Karpas-422 (cell line): ENCODE measurements at places on chromosomes 1 and 21. TPM values are rescaled to one million over a fixed set of nuclear protein-coding genes. Genes with fewer than 3 reads are reported as not detected.

DNA sequence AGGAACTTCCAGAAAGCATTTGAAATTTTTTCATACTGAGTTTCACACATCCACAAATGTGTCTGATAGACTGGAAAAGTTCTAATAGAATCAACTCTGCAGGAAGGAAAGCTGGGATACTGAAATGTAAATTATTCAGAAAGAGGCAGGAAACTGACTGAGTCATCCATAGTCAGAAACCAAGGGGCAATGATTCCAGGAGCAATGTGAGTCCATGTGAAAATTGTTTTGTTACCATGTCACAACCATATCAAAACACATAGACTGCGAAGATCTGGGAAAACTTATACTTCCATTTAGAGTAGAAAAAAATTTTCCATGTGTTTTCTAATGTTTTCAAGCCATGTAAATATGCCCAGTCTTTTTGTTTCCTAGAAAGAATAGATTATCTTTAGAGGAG is 142.3 kb upstream of the TMPRSS15 start:
- H3K4me1 ChIP-seq: no peaks in the 10 kb centered on the region
- H3K27me3 ChIP-seq: no peaks in the 10 kb centered on the region
- DNase-seq: no peak
- H3K36me3 ChIP-seq: no peaks in the 10 kb centered on the region
- H3K4me3 ChIP-seq: no peak overlapping the region

DNA sequence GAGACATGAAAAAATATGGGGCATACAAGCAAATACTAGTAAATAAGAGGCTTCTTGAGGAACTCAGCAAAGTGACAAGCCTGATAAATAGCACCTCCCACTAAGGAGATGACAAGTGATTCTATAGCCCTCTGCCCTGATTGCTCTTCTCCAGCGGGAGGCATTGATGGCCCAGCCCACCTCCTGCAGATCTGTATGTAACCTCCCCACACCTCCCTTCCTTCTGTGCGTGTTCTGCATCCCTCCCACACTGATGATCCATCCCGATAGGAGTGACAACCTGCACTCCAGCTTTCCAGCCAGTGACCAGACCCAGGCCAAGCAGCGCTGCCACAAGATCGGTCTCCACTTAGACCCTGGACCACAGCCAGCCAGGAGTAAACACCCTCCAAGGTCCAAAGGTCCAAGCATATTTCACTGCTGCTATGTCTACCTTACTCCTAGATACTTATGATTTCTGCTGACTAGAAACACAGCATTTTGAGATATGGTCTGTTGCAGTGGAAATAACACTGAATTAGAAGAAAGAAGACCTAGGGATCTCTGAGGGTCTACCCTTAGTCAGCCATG is 176.1 kb downstream of the BRINP2 start:
- H3K4me1 ChIP-seq: no peaks in the 10 kb centered on the region
- H3K27me3 ChIP-seq: no peaks in the 10 kb centered on the region
- H3K27ac ChIP-seq: no peak overlapping the region
- no peaks in the 10 kb centered on the region for H3K36me3 ChIP-seq
- DNase-seq: no peak

GRCh38 chr1:151324390-151324930 is 2.8 kb downstream of the PI4KB start:
- H3K36me3 ChIP-seq: 0 out of 2 replicates have a peak, but pooled peaks cover 4% of the 10 kb centered on the region
- H3K27me3 ChIP-seq: no peaks in the 10 kb centered on the region
- H3K27ac ChIP-seq: no peak overlapping the region
- H3K4me3 ChIP-seq: no peak overlapping the region

The EDN2 gene
- total RNA-seq: not detected in 2 replicates

The NPHS2 gene
- not detected in 2 replicates for total RNA-seq

The NGF gene
- total RNA-seq: not detected in 2 replicates

- H3K27me3 ChIP-seq: no peaks in the 10 kb centered on the region
- H3K36me3 ChIP-seq: no peaks in the 10 kb centered on the region
- no peak for DNase-seq
- no peak overlapping the region for H3K27ac ChIP-seq
- peaks cover 22% of the 10 kb centered on the region for H3K4me1 ChIP-seq
Measured at GRCh38 chr1:74681449-74681848, 7.9 kb upstream of the ERICH3 start.

The DYNLT5 gene
- not detected in 2 replicates for total RNA-seq

The TNFRSF4 gene
- not detected in 2 replicates for total RNA-seq

DNA sequence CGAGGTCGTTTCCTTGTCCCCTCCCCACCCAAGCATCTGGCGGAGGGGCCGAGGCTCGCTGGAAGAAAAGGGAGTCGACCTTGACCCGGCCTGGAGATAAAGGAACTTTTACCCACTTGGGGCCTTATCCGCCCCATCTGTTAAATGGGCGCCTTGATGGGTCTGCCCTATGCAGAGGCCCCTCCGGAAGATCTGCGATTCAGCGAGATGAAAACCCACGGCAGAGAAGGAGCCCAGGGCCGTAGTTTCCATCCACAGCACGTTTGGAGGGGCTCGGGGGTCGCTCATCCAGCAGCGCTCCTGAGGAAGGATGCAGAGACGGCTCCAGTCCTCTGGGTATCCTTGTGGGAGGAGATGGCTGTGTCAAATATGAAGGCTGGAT is 518 bp downstream of the NCMAP start:
- H3K27me3 ChIP-seq: no peaks in the 10 kb centered on the region
- no peak for DNase-seq
- H3K4me3 ChIP-seq: no peak overlapping the region
- no peaks in the 10 kb centered on the region for H3K36me3 ChIP-seq

The CNIH4 gene
- 23.9 and 49.1 TPM in 2 replicates for total RNA-seq

DNA sequence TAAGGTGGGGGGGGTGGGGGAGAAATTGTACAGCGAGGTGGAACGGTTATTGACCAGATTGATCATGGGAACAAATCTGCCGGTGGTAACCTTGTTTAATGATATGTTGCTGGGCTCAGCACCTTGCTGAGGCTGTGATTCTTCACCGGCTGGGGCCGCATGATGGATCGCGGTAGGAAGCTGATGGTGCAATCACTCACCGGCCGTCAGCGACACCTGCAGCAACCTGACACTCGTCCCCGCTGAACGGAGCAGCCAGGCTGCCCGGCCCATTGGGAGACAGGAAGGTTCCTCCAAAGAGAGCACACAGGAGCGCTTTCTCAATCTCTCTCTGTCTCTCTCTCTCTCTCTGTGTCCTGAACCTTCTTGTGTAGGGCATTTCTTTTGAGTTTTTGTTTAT is 128.5 kb upstream of the RRP15 start:
- no peaks in the 10 kb centered on the region; the same call in 1 of the 2 replicates for H3K4me1 ChIP-seq
- H3K36me3 ChIP-seq: no peaks in the 10 kb centered on the region
- no peak overlapping the region for H3K4me3 ChIP-seq
- DNase-seq: no peak

GRCh38 chr1:8047112-8047511 is 21.0 kb upstream of the ERRFI1 start:
- H3K27ac ChIP-seq: no peak overlapping the region
- DNase-seq: no peak
- no peaks in the 10 kb centered on the region for H3K4me1 ChIP-seq
- no peaks in the 10 kb centered on the region for H3K36me3 ChIP-seq

- H3K36me3 ChIP-seq: no peaks in the 10 kb centered on the region
- DNase-seq: no peak
- peaks cover 6% of the 10 kb centered on the region; the same call in 1 of the 2 replicates for H3K27me3 ChIP-seq
- H3K27ac ChIP-seq: no peak overlapping the region
- H3K4me3 ChIP-seq: no peak overlapping the region
Measured at GRCh38 chr1:181139631-181140061, 51.1 kb downstream of the IER5 start.

- H3K27me3 ChIP-seq: no peaks in the 10 kb centered on the region
- H3K4me1 ChIP-seq: no peaks in the 10 kb centered on the region
- H3K27ac ChIP-seq: no peak overlapping the region
- DNase-seq: no peak
- H3K36me3 ChIP-seq: no peaks in the 10 kb centered on the region
Measured at GRCh38 chr1:184112176-184112948, 60.8 kb downstream of the TSEN15 start.

- no peak for DNase-seq
- no peaks in the 10 kb centered on the region for H3K27me3 ChIP-seq
- no peaks in the 10 kb centered on the region for H3K4me1 ChIP-seq
- no peaks in the 10 kb centered on the region for H3K36me3 ChIP-seq
- H3K27ac ChIP-seq: no peak overlapping the region
Measured at GRCh38 chr1:97545446-97545845, 375.4 kb downstream of the DPYD start.

- no peaks in the 10 kb centered on the region for H3K4me1 ChIP-seq
- no peaks in the 10 kb centered on the region for H3K27me3 ChIP-seq
- no peaks in the 10 kb centered on the region for H3K36me3 ChIP-seq
Measured at GRCh38 chr1:7582460-7582972, 188.6 kb upstream of the VAMP3 start.

The OR2T35 gene
- total RNA-seq: not detected in 2 replicates

- peaks cover 4% of the 10 kb centered on the region; the same call in 1 of the 2 replicates for H3K36me3 ChIP-seq
- H3K4me1 ChIP-seq: no peaks in the 10 kb centered on the region
- H3K27me3 ChIP-seq: no peaks in the 10 kb centered on the region
- H3K27ac ChIP-seq: no peak overlapping the region
Measured at GRCh38 chr21:43909741-43910400, 44.8 kb downstream of the AGPAT3 start.

The DNAJC28 gene
- total RNA-seq: 0.22 and 0.25 TPM in 2 replicates

DNA sequence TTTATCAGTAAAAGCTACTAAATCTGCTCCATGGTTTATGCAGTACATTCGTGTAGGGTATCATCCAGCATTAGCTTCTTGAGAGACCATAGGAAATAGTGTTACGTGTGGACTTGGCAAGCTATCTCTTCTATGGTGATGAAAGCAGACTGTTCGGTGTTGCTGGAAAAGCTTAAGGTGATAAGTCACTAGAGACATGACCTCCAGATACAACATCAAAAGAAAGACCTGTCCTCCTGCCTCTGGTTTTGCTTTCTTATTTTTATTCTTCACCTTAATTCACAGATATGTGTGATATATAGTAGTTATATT is 53.5 kb upstream of the S1PR1 start:
- H3K27me3 ChIP-seq: no peaks in the 10 kb centered on the region
- H3K4me3 ChIP-seq: no peak overlapping the region
- DNase-seq: no peak
- no peaks in the 10 kb centered on the region for H3K36me3 ChIP-seq
- H3K4me1 ChIP-seq: no peaks in the 10 kb centered on the region

DNA sequence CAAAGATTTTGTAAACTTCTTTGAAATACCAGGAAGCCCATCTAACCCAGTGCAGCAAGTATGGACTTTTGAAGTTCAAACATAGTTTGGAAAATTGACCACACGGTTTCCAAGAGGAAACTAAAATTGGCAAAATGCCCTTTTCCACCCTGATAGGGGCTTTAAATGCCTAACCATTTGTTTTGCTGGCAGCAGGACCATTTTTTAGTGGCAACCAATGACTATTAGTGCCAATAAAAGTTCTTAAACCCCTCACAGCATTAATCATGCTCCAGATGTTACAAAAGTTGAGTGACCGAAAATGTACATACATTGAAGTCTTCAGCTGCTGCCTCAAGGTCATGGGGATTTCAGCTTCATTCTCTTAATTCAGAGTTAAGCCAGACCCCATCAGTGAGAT is 46.4 kb upstream of the ENAH start:
- H3K4me1 ChIP-seq: no peaks in the 10 kb centered on the region
- H3K27me3 ChIP-seq: no peaks in the 10 kb centered on the region
- no peak overlapping the region for H3K4me3 ChIP-seq
- H3K36me3 ChIP-seq: no peaks in the 10 kb centered on the region

GRCh38 chr1:5659606-5660005 is 332.6 kb downstream of the NPHP4 start:
- no peaks in the 10 kb centered on the region for H3K27me3 ChIP-seq
- H3K27ac ChIP-seq: no peak overlapping the region
- no peaks in the 10 kb centered on the region for H3K4me1 ChIP-seq
- DNase-seq: peak; percentile 10
- no peaks in the 10 kb centered on the region for H3K36me3 ChIP-seq

GRCh38 chr1:36366091-36366661 is 19.5 kb downstream of the STK40 start:
- H3K27me3 ChIP-seq: no peaks in the 10 kb centered on the region
- H3K27ac ChIP-seq: no peak overlapping the region
- peaks cover 4% of the 10 kb centered on the region; the same call in 1 of the 2 replicates for H3K36me3 ChIP-seq
- no peak for DNase-seq
- peaks cover 8% of the 10 kb centered on the region for H3K4me1 ChIP-seq

GRCh38 chr1:88897070-88897730 is 5.8 kb upstream of the GTF2B start:
- no peaks in the 10 kb centered on the region for H3K27me3 ChIP-seq
- no peak overlapping the region for H3K4me3 ChIP-seq
- H3K4me1 ChIP-seq: peaks cover 1% of the 10 kb centered on the region
- no peaks in the 10 kb centered on the region for H3K36me3 ChIP-seq
- DNase-seq: no peak
- no peak overlapping the region for H3K27ac ChIP-seq

The S100B gene
- total RNA-seq: not detected in 2 replicates

DNA sequence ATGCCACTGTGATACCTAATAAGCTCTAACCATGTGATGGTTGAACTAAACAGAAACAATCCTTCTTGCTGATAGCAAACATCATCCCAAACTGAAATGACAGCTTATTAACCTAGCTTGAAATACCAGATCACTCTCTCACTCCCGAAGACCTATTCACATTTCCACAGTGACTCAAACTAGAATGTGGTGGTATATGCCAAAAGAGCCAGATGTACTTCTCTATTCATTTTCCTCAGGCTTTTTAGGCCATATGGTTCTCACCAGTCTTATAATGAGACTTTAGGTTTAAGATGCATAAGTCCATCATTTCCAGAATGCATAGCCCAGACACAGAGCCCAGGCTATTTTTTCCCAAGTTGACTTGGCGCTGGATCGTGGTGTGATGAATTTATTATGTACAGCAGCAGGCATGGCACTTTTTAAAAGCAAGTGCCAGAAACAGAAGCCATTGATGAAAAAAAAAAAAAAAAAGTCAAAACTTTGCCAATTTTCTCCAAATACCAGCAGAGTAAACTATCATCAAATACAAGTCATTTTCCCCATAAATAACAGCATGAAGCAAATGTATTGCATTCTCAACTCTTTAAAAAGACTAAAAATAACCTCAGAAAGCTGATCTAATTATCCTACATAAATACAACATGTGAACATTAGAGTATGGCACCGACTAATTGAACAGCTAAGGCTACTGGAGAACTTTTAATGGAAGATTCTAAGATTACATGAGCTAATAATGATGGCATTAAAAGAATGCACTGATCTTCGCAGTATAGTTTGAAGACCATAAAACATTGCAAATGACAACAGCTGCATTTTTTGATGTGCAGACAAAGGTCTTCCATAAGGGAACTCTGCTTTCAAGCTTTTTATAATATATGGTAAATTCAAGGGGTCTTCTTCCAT is 365.4 kb downstream of the LRRIQ3 start:
- H3K4me3 ChIP-seq: no peak overlapping the region
- no peak for DNase-seq
- H3K27ac ChIP-seq: no peak overlapping the region

GRCh38 chr1:77322061-77322900 is 40.5 kb downstream of the AK5 start:
- no peaks in the 10 kb centered on the region for H3K4me1 ChIP-seq
- H3K27ac ChIP-seq: no peak overlapping the region
- no peak for DNase-seq
- H3K27me3 ChIP-seq: 0 out of 2 replicates have a peak, but pooled peaks cover 3% of the 10 kb centered on the region
- no peak overlapping the region for H3K4me3 ChIP-seq

- no peak for DNase-seq
- H3K4me3 ChIP-seq: no peak overlapping the region
- no peak overlapping the region for H3K27ac ChIP-seq
- H3K36me3 ChIP-seq: no peaks in the 10 kb centered on the region
- no peaks in the 10 kb centered on the region for H3K4me1 ChIP-seq
Measured at GRCh38 chr1:169565335-169566271, 20.7 kb downstream of the F5 start.

The RIPPLY3 gene
- total RNA-seq: not detected in 2 replicates

The SLFNL1 gene
- 0.89 and 1.5 TPM in 2 replicates for total RNA-seq
